ENCODE measurements at places on chromosomes 1 and 21.

- no peak for DNase-seq
Observed at GRCh38 chr1:192225266-192225665, 67.0 kb downstream of the RGS18 start.

DNA sequence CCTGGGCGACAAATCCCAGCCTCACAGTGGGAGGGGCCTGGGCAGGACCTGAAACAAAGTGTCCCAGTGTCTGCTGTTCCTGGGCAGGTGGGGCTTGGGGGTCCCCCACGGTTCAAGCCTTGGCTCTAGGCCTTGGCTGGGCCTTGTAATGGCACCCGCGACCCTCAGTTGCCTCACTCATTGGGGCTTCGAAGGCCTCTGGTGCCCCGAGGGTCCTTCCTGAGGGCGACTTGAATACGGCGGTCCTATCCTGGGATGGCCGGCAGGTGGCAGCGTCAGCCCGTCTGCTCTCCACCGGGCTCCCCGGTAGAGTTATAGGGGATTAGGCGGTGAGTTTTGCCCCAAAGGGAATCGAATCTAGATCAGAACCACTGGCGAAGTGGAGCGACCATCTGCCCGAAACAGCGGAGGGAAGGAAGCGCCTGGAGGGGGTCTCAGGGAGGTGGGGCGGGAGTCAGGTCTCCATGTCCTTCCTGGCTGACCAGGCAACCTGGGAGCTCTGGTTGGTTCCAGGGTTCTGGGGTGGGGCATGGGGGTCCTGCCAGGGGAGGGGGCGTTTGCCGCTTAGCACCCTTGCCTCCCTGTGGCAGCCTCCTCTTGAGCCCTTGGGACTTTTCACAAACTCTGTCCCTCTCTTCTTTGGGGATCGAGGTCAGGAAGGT is 2.1 kb upstream of the PEX10 start:
- DNase-seq: no peak

DNA sequence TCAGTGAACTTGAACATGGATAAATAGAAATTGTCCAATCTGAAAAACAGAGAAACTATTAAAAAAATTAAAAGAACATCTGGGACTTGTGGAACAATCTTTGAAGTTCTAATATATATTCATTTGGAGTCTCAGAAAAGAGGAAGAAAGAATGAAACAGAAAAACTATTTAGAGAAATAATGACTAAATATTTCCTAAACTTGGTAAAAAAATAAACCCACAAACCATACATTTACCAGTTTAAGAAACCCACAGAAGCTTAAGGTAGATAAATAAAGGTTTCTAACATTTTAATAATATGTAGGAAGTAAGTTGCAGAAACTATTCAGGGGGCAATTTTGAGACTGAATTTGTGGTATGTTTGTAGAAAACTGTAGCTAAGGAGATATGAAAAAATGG is 437.8 kb downstream of the PTBP2 start:
- DNase-seq: no peak

DNA sequence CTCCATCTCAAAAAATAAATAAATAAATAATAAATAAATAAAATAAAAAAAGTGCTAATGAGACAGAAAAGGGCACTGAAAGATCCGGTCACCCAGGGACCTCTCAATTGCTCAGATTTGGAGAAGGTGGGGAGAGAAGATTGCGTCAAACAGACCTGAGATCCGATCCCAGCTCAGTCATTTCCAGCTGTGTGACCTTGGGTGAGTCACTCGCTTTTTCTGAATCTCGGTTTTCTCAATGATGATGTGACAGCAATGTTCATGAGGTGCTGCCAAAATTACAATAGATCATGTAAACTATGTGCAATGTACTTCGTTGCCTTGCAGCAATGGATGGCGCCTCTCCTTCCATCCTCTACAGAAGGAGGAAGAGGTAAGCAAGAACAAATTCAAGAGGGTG is 11.1 kb upstream of the MEF2D start:
- no peak for DNase-seq

- no peak for DNase-seq
Observed at GRCh38 chr21:43328958-43329691, 97.8 kb downstream of the SIK1 start.

- DNase-seq: no peak
Observed at GRCh38 chr1:101313356-101313755, 76.5 kb downstream of the S1PR1 start.

- DNase-seq: no peak
Observed at GRCh38 chr1:219391297-219391696, 217.6 kb downstream of the LYPLAL1 start.

- DNase-seq: no peak
Observed at GRCh38 chr1:61053712-61054600, 28.4 kb upstream of the NFIA start.

GRCh38 chr1:1989102-1989542 is 14.5 kb downstream of the CFAP74 start:
- DNase-seq: peak; percentile 62

- no peak for DNase-seq
Observed at GRCh38 chr1:102757363-102757762, 351.0 kb downstream of the COL11A1 start.

- DNase-seq: no peak
Observed at GRCh38 chr1:17251246-17251645, 2.3 kb downstream of the PADI3 start.

DNA sequence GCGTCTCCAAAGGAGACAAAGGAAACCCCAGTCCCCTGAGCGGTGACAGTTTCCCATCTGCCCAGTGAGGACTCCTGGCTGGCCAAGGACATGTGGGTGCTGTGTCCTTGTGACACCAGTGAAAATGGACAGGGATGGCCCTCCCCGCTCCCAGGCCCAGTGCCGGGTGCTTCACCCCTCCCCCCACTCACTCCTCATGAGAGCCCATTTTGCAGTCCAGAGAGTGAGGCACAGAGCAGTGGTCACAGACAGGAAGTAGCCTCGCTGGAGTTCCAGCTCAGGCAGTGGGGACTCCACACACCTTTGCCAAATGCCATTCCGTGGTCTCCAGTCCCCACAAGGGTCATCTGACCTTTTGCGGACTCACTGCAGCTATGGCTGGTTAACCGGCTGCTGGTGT is 642.9 kb downstream of the PTPRU start:
- no peak for DNase-seq

GRCh38 chr21:42163511-42163863 is 55.5 kb upstream of the ABCG1 start:
- no peak for DNase-seq

DNA sequence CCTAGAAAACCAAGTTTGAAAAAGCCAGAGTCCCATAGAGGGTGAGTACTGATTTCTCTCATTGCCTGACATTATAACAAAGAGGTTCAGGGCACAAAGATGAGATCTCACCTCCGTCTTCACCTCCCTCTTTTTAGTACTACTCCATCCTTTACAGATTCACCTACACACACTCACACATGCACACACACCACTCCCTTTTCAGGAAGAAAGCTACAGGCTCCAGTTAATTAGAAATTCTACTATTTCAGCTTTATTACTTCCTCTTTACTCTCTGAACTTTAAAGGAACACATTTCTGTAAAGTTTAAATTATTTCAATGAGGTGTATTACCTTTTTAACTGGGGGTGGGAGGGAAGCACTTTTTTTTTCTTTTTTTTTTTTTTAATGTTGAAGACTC is 59.6 kb upstream of the PRDX6 start:
- no peak for DNase-seq

DNA sequence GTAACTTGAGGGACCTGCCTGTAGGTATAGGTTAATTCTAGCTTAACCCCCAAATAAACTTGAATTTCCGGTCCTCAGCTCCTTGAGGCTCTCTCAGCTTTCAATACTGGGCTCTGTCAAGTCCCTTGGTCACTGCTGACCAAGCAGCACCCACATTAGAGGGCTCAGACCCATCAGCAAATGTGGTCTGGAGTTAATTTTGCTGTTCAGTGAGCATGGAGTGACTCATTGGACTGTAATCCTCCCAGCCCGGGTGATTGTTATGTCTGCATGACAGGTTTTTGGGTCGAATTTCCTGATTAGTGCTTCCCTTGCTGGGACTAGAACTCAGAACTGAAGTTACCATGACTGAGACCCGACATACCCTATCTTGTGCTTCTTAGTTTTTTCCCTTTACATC is 130.6 kb downstream of the URB2 start:
- no peak for DNase-seq

GRCh38 chr1:30872033-30872947 is 36.3 kb downstream of the SDC3 start:
- DNase-seq: no peak

- no peak for DNase-seq
Observed at GRCh38 chr1:221644145-221644448, 97.8 kb downstream of the DUSP10 start.

DNA sequence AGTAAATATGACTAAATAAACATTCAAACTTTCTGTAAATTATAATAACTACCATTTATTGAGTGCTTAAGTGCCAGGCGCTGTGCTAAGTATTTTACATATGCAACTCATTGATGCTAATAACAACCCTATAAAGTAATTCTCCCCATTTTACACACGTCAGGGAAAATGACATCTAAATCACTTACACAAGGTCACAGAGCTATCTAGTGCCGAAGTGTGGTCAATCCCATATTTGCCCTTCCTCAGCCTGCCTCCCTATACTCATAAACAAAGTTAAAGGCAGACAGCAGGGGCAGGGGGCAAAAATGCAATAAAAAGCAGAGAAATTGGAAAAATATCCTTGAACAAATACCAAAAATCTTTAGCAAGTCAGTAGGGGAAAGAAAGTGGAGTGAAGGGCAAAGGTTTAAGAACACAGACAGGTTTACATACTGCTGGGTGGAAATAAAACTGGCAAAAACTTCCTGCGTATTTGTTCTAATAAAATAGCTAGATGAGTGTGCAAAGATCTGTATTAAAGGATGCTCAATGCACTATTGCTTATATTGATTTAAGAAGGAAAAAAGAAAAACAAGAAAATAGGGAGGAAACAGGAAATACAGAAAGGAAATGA is 72.8 kb downstream of the WDR64 start:
- DNase-seq: no peak

GRCh38 chr1:221416723-221417122 is 325.2 kb downstream of the DUSP10 start:
- DNase-seq: no peak

DNA sequence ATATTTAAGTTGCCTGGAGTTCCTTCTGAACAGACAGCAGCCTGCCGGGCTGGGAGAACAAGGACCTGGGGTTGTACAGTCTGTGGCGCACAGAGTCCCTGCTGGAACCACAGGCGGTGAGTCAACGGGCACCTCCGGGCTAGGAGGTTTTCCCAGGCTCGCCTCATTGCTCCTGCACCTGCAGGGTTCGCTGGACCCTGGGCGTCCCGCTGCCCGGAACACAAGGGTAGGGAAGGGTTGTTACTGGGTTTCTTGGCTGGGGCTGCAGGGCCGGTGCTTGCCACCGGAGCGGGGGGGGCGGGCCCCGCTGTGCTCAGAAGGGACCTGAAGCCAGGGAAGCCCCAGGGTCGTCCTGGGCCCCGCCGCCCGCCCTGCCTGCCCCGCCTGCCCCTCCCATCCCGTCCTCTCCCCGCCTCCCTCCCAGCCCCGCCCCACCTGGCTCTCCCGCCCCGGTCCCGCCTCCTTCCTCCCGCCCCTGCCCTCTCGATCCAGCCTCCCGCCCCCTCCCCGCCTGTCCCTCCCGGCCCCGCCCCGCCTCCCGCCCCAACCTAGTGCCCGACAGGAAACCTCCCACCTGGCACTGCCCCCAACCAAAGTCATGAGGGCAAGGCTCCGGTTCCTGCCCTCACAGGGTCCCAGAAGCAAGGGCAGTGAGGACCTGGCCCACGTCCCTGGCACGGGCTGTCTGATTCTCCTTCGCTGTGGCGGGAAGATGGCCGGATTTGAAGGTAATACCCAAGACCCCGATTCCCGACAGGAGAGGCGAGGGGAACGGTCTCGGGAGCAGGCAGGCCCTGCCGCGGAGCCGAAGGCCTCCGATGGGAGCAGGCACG is 6.8 kb downstream of the JMJD4 start:
- peak; percentile 50 for DNase-seq

DNA sequence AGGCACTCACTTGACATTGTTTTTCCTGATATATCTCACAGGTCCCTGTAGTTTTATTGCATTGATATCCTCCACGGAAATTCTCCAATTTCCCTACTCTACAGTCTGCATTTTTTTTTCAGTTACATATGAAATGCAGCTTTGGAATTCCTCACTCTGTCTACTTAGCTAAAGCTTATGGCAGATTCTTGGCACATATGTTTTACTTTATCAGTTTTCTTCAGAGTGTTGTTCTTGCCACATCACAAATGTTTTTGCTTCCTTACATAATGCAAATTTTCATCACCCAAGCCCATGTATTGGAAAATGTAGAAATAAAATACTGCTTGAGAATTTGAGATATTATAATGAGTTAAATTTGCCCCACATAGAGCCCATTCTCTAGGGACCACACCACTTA is 1895.1 kb downstream of the MRPL39 start:
- no peak for DNase-seq

DNA sequence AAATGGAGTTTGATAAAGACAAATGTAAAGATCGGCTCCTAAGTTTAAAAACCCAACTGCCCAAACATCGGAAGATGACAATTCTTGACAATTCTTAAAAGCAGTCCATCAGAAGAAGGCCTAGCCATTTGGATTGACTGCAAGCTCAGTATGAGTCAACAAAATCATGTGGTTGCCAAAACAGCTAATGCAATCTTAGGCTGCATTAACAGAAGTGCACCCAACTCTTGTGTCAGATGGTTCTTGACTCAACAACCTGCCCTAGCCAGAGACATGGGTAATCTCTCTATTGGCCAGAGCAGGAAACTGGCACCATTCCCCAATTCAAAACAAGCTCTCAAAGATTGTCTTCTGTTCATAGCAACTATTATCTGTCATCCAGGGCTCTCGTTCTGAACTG is 9.9 kb upstream of the NCF2 start:
- DNase-seq: no peak

DNA sequence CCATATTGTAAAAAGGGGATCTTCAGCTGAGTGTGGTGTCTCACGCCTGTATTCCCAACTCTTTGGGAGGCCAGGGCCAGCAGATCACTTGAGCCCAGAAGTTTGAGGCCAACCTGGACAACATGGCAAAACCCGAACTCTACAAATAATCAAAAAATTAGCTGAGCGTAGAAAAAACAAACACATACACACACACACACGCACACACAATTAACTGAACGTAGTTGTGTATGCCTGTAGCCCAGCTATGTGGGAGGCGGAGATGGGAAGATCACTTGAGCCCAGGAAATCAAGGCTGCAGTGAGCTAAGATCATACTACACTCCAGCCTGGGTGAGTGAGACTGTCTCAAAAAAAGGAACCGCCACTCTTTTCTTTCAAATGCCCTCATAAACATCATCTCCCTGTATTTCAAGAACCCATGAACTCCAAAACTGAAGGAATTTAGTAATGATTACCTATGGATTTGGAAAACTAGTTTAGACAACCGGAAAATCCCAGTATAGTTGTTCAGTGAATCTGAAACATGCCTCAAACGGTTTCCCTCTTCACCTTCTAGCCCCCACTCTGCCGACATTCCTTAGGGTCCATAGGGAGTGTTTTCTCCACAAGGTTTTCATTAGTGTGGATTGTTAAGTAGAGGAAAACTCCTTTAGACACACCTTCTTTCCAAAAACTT is 4.5 kb downstream of the TXNIP start:
- no peak for DNase-seq

DNA sequence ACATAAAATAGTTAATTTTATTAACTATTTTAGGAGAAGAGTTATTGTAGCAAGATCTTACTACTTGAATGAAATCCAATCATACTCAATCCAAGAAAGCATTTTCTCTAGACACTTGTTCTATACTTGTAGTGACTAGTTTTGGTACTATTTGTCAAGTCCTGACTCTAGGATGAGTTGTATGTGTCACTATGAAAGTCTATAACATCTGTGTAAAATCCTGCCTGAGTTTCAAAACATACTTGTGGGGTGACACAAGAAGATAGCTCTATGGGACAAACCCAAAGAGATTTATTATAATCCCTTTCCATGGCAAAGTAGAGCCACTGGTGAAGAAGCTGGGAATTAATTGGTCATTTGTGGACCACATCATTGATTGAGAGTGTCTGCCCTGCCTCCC is 1042.2 kb upstream of the ADGRL4 start:
- no peak for DNase-seq

Data from renal cortex interstitium (tissue), 15 donors.